ENCODE measurements at places on chromosomes 6 and 20.

GRCh38 chr6:110098511-110099116 lies 80.9 kb downstream of the WASF1 start:
- no peak for DNase-seq

DNA sequence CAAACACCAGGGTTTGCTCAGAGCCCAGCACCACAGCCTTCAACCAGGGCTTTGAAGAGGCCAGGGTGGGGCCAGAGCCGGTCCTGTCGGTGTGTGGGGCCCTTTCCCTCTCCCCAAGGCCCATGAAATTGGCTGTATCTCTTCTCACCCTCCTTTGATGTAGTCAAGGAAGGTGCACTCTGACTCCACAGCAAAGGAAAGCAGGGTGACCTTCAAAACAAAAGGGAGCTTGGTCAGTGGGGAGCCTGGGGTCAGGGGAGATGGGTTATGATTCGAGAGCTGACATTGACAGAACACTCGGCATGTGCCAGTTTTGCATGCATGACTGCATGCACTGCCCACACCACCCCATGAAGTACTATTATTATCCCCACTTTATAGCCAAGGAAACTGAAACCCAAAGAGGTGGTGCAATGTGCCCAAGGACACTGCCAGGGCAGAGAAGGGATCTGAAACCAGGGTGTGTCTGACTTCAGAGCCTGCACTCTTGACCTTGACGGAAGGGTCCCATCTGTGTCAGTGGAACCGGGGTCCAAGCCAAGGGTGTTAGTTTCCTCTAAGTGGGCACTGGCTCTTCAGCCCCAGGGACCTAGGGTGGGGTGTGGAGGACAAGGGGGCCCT lies 55.4 kb downstream of the RAB44 start:
- DNase-seq, result no peak

- DNase-seq, result no peak
Observed at GRCh38 chr6:161835500-161836215, 561.8 kb upstream of the AGPAT4 start.

DNA sequence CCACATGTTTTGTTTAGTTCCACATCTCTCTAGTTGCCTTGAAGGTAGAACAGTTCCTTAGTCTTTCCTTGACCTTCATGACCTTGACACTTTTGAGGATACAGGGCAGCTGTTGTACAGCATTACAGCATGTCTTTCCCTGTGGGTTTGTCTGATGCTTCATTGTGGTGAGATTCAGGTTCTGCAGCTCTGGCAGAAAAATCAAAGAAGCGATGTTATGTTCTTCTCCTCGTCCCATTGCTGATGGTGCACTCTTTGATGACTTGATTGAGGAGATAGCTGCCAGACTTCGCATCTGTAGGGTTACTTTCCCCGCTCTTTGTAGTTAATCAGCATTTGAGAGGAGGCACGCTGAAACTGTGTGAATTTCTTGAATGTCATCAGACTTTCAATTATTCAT lies 12.0 kb downstream of the CEBPB start:
- DNase-seq, result no peak

- DNase-seq, result no peak
Observed at GRCh38 chr20:47543006-47543431, 41.3 kb downstream of the NCOA3 start.

DNA sequence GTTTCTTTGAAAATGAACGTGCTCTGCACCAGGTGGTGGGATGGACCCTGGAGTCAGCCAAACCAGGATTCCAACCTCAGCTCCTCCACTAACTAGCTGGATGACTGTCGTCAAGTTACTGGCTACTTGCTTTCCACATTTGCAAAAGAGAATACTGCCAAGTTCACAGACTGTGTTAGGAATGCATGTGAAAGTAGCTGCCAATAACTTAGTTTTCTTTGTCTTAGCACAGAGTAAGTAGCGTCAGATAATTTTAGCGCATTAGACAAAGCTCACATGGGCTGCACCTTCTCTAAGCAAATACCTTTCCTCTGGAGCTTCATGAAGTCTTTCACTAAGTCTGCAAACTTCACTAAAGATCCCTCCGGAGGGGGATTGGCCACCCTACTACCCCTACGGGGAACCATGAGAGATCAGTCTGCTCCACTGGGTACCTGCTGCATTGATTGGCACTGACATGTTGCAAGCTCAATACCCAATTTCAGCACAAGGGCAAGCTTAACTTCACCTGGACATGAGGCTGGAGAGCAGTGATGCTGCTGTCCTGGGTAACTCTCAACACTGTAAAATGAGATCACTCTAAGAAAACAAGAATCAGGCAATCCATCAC lies 113.9 kb downstream of the MBOAT1 start:
- DNase-seq, result no peak

DNA sequence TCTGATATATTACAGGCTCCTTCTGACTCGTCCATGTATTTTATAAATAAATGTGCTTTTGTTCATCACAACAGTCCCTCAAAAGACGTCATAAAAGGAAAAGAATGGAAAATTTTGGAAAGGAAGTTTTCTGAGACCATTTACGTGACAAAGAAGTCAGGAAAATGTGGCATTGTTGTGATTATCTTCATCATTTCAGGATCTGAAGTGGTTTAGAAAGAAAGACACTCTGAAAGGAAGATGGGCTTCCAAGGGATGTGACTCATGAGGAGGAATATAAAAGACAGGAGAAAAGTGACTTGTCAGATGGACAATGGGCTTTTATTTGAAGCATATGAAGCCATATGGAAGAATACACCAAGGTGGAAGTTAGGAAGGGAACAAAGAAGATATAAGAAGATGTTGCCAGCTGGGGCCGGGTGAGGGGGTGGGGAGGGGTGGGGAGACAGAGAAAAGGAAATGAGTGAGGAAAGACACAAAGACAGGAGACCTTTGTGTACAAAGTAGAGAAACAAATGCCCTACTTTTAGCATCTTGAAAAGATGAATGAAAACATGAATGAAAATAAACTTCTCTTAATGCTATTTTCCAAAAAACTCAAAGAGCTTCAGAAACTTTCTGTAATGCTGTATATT lies 190.3 kb upstream of the PREP start:
- DNase-seq, result no peak

DNA sequence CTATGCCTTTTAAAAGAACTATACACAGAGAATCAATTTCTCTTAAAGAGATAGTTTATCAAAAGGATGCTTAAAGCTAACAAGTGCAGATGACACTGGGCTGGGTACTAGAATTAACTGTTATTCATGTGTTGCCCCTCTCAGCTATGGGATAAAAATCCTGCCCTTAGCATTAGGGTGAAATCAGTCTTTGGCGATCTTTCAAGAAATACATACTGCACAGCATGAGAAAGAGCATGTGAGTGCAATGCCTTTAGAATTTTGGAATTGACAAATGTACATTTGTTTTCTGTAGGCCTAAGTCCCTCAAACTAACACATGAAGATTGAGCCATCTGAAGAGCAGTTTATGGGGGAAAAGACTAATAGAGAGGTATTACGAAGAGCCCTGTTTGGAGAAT lies 115.4 kb downstream of the ZFP64 start:
- no peak for DNase-seq

DNA sequence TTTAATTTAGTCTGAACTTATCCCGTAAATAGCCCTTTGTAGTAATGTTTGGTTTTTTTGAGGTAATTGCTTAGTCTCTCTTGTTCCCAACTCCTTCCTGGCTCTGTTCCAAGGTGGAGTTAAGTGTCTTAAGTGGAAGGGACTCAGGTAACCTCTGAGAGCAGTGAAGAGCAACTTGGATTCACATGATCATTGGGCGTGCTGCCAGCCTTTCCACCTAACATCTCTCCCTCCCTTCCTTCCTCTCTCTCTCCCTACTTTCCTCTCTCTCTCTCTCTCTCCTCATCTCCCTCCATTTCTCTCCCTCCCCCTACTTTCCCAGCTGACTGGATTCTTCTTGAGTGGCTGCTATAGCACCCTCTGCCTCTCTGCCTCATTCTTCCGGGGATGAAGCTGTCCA lies 232.9 kb upstream of the SASH1 start:
- no peak for DNase-seq

DNA sequence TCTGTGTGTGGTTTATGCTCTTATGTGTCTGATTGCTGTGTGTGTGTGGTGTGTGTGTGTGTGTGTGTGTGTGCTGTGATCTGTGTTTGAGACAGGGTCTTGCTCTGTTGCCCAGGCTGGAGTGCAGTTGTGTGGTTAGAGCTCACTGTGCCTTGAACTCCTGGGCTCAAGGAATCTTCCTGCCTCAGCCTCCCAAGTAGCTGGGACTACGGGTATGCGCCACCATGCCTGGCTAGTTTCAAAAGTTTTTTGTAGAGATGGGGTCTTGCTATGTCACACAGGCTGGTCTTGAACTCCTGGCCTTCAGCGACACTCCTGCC lies 3.4 kb upstream of the ZNF512B start:
- no peak for DNase-seq

- no peak for DNase-seq
Observed at GRCh38 chr6:113920663-113921267, 50.2 kb downstream of the HDAC2 start.

- DNase-seq, result no peak
Observed at GRCh38 chr20:61718361-61719005, 347.2 kb downstream of the TAF4 start.

- no peak for DNase-seq
Observed at GRCh38 chr6:39083231-39083634, 31.8 kb downstream of the SAYSD1 start.

DNA sequence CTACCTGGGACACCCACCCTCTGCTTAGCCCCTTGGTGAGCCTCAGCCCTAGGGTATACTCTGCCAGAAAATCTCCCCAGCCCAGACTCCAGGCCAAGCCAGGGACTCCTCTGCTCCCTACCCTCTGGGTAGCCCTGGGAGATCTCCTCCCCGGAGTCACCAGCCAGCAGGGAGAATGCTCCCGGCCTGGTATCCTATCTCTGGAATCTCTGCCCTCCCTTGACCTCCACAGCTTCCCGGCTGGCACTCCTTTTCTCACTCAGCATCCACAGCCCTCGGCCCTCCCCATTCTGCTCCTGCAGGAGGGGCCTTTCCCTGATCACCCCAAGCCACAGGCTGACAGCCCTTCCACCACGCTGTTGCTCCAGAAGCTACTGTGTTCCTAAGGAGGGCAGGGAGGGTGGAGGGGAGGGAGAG lies 22.6 kb downstream of the NOL4L start:
- no peak for DNase-seq

DNA sequence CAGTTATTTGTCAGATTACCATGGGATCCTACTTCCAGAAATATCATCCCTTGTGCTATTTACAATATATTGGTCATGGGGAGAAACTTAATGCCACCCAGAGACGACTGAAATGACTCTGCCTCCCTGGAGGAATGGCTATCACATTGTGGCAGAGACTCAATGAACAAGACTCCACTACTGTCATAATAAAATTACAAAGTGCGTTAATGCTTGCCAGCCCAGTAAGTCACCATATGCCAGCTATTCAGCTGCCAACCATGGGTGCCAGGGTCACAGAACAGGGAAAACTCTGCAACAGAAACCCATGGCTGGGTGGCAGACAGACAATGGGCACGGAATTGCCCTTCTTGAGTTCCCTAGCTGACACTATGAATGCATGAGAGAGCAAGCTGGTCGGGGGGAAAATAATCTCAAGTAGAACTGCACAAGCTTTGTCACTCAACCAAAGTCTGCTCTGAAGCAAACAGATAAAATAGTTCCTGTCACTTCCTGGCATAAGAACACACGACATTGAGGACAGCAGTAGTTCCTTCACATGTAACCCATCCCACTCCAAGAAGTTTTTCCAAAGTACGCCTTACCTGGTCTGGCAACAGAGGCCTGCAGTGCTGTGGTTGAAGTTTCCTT lies 32.1 kb downstream of the TP53INP2 start:
- no peak for DNase-seq

DNA sequence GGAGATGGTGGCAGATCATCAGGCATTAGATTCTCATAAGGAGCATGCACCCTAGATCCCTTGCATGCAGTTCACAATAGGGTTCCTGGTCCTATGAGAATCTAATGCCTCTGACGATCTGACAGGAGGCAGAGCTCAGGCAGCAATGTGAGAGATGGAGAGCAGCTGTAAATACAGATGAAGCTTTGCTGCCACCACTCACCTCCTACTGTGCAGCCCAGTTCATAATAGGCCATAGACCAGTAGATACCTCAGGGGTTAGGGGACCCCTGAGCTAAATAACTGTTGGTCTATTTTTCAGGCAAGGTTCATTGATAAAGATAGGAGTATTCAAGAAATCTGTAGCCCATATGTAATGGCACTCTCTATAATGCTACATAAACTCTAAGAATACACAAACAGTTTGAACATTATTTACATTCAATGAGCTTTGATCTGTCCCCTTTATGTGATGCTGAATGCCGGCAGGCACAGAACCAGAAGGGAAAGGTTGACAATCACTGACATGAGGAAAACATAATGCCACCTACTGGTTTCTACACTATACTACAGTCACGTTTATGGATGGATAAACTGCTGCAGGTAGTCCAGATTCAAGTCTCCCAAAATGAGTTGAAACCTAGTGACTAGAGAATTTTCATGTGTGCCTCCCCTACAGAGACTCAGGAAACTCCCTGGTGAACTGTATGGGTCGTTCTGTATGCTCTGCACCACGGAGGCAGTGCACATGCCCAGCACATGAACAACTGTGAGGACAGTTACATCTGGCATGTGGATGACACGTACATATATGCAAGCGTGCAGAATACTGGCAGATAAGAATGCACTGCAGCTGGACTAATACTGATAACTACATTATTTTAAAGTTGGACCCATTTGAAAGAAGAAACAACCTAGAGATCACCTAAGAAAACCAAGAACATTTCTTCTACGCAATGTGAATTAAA lies 72.0 kb downstream of the DST start:
- DNase-seq, result no peak

GRCh38 chr6:164991573-164991972 lies 317.8 kb downstream of the C6orf118 start:
- DNase-seq, result no peak

- no peak for DNase-seq
Observed at GRCh38 chr6:27678469-27678868, 205.6 kb upstream of the ZNF184 start.

DNA sequence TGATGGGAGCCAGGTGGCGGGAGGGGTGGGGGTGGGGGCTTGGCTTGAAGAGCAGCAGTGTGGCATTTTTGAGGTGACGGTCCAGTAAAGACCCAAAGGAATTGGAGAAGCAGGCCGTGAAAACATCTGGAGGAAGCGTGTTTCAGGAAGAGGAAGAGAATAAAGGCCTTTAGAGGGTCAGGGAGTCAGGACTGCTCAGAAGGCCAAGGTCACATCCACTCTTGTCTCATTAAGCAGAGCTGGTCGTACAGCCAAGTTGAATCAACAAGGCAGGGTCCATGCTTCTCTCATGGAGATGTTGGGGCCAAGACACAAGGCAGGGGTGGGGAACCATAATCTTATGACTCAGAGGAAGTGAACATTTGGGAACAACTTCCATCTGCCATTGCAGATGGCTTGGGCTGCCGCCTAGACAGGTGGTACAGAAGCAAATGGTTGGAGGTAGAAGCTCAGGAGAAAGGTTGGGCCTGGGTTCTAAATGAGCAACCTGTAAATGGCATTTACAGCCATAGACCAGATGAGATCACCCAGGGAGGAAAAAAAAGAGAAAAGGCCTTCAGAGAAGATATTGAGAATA lies 179.6 kb downstream of the TTLL2 start:
- DNase-seq, result no peak

DNA sequence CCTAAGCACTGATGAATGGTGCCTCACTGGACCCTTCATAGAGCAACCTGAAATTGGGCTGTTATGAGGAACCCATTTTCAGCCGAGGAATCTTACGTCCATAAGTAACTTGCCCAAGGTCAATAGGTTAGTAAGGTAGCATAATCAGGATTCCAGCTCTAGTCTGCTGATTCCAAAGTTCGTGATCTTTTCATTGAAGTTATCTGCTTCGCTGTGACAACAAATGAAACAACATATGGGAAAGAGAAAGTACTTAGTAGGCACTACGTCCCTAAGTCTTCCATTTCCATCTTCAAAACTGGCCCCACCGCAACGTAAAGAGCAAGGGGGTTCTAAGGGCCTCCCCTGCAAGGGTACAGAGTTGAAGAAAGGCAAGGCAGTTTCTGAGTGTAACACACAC lies 49.5 kb downstream of the MYLIP start:
- no peak for DNase-seq

All from stimulated activated CD4-positive, alpha-beta T cell treated with anti-CD3 and anti-CD28 coated beads, Interleukin-1b, Interleukin-23, amount 100 ng/mL, for 1 hour (primary cell).